ENCODE measurements at places on chromosomes 12 and 14.

DNA sequence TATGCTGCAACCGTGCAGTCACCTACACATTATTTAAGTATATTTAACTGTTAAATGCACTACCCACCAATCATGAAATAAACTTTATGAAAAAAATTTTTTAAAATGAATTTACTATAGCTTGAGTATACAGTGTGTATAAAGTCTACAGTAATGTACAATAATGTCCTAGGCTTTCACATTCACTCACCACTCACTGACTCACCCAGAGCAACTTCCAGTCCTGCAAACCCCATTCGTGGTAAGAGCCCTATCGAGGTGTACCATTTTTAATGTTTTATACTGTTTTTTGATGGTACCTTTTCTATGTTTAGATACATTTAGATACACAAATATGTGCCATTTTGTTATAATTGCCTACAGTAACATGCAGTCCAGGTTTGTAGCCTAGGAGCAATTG lies 48.1 kb downstream of the KLRG1 start:
- DNase-seq = no peak

DNA sequence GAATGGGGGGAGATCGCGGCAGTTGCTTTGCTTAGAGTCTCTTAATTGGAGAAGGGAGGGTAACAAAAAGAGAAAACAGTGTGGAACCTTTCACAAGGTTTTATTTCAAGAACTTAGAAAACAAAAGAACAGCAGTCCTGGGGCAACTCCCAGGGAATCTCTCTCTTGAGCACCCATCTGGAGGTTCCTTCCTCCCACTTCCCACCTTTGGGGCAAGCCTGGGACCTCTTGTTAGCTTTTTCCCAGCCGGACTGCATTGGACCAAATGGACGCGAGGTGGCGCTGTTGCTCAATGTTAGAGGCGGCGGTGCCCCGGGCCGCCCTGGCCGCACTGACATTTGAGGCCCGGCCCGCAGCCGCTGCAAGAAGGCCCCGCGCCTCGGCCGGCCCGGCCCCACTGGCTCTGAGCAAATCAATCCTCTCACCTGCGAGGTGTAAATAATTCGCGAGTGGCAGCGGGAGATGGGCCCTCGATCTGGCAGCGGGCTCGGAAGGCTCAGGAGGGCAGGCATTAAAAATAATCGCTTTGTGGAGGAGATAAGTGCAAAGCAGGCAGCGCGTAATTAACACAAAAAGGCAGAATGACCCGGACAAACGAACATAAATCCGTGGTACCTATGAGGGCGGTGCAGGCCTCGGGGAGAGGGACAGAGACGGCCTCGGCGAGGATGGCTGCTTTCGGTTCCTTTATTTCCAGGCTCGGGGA lies 2.8 kb upstream of the HOXC8 start:
- DNase-seq = no peak

DNA sequence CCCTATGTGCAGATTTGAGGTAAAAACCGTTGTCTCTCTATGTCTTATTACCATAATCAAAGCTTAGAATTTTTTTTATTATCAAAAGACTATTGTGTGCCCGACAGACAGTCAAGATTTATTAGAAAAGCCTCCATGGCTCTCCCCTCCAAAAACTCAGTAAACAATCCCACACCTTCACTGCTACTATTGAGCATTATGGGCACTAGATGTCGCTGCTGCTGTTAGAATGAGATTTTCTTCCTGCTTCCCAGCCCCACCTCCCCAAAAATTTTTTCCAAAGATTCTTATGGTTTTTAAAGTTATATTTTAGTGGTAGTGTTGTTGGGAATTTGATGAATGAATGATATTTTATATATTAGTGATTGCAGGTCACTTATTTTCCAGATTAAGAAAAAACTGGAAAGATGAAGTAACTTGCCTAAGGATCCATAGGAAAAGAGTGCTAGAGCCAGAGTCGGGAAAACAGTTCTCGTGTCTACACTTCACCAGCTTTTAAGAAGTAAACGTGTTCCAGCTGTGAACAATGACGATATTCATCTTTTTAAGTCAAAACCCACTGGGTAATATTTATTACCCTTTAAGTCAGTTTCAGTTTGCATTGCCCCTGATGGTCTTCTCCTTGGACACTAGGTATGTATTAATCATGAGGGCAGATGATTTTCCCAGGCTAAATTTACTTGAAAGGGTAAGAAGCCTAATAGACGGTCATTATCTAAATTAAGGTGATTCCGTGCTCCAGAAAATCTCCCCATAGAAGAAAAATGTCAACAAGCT lies 12.2 kb upstream of the FOXG1 start:
- DNase-seq = peak; percentile 47

GRCh38 chr12:4137015-4137414 lies 136.5 kb upstream of the CCND2 start:
- DNase-seq = no peak

DNA sequence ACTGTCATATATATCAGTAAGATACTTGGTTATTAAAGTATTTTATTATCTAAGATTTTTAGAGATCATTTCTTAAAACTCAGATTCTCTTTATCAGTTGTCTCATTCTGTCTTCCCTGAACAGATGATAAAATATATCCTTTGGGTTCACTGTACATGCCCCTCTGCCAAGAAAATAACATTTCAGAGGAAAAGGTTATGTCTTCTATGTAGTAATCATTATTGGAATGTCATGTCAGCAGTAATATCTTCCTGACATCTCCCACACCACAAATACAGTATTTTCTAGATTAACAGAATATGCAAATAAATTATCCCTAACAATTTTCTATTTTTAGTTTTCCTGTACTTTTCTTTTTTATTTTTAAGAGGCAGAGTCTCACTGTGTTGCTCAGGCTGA lies 26.0 kb downstream of the BTBD7 start:
- no peak for DNase-seq

DNA sequence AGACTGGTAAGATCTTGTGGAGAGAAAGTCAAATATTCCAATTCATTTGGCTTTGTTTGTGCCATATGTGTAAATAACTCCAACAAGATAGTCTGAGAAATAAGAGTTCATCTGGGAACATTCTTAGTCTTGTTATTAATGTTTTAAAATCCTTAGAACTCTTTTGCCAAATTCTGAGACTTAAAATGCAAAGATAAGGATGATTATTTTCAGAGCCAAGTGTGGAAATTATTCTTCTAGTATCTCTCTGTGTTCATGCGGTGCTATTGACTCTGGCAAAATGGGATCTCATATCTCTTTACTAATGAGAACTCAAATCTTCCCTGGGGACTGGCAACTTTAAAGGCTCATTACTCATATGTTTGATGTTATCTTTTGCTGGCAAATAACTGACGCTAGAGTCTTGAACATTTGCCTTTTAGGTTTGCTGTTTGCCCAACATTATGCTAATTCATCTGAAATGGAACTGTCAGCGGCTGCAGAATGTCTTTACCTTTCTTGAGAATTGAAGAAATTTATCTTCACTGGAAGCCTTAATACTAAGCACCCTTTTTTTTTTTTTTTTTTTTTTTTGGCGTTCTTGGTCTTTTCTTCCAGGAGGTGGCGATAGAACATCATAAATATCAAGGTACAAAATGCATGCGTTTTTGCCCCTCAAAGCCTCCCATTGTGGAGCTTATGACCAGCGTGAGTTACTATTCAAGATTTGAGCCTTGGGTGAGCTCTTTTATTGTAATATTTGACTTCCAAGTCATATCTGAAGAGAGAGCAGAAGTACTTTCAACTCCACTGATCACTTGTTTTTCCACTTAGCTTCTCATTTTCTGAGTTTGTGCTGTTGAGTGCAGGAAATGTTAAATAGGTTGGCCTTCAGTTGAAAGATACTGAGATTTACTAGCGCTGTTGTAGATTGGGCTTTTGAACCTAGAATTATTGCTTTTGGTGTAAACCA lies 86.5 kb downstream of the CAND1 start:
- peak; percentile 77 for DNase-seq

GRCh38 chr14:54711812-54712464 lies 145.0 kb downstream of the SAMD4A start:
- no peak for DNase-seq

- no peak for DNase-seq
These were observed 961.9 kb upstream of the TMEM132C start for GRCh38 chr12:127304751-127305725.

Data from NCI-H1105 (cell line).